ENCODE measurements at places on chromosomes 6 and 20.

- DNase-seq: no peak
These were observed 147.8 kb downstream of the CD83 start for GRCh38 chr6:14265049-14266021.

- DNase-seq: peak; percentile 35
These were observed 114.4 kb upstream of the PRND start for GRCh38 chr20:4607287-4607713.

DNA sequence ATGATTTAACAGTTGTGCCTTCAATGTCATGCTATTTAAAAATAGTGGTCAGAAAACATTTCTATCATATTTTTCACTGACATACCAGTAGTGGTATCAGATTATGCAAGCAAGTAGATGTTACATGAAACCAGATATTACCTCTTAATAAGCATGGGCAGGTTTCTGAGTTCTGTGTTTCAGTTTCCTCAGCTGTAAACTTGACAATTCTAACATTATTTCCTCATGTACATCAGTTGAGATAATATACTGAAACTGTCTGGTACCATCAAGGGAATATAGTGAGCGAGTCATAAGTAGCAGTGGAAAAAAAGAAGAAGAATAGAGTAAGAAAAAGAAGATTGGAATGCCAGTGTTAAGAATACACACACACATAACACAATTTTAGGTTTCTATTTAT, 477.9 kb upstream of the MANEA start:
- no peak for DNase-seq

DNA sequence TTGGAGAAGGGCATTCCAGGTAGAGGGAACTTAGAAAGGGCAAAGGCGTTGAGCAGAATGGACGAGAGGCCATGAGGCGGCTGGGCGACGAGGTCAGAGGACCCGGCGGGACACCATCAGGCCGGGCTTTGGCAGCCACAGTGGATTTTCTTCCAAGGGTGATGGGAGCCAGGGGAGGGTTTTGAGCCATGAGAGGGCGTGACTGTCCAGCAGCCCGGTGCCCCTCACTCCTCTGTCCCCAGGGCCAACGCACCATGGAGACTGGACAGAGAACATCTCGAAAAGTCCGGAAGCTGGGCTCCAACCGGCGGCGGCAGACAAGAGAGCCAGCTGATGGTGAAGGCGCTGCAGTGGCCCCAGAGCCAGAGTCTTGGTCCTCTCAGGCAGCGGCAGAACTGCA, 6.4 kb downstream of the RAB44 start:
- DNase-seq: no peak

- no peak for DNase-seq
These were observed 8.9 kb upstream of the AHCY start for GRCh38 chr20:34312024-34312460.

DNA sequence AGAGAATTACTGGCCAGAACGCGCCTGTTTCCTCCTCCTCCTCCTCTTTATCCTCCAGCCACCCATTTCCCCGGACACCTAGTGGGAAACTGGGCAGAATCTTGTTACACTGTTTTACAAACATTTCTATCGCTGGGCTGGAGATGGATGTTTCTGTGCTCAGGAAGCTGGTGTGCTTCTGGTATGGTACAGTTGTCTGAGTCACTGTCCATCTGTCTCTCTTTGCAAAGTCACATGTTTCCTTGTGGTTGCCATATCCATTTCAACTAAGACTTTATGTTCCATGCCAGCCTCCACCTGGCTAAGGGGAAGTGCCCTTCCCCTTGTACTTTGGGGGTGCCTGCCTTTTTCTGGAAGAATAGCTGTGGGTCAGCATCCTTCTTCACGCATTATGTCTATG, 52.9 kb upstream of the SLC22A16 start:
- DNase-seq: no peak

DNA sequence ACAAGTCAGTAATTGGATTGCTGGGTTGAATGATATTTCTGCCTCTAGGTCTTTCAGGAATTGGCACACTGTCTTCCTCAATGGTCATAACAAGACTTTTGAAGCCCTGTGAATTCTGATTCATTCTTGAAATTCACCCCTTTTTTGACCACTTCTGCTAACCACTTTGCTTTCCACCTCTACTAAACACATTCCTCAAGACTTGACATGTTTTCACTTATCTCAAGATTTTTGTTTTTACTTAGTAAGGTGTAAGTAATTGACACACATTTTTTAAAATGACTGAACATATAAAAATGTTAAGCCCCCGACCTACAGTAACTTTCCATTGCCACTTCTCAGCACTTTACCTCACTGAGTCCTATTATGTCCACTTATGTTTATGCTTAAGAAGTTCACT, 239.1 kb downstream of the GRM1 start:
- no peak for DNase-seq

DNA sequence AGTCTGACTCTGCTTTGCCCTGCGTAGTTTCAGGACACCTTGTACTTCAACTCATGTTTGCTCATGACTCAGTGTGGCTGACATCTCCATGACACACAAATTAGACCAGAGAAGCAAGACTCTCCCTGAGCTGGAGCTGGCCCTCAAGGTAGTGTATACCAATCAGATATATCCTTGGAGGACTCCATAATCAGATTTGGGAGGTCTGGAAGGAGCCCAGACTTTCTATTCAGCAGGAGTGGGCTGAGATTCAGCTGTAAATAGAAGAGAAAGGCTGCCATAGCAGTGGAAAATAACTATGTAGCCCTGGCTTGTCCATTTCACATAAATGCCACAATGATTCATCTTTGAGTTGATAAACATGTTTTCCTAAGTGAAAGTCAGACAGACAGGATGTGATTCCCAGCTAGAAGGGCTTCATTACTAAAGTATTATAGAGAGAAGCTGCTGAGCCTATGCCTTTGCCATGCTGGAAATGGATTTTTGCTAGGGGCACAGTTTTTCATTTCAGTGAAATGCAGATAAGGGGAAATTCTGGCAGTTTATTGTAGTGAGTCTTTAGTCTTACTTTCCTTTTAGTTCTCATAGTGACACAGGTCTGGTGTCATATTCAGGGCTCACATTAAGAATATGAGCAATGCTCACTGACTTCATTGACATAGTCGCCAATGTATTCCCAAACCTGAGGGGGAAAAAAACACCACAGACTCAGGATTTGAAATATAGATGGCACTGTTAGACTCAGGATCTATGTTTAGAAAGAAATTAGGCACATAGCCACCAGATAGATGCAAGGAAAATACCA, 95.3 kb downstream of the CLVS2 start:
- no peak for DNase-seq

DNA sequence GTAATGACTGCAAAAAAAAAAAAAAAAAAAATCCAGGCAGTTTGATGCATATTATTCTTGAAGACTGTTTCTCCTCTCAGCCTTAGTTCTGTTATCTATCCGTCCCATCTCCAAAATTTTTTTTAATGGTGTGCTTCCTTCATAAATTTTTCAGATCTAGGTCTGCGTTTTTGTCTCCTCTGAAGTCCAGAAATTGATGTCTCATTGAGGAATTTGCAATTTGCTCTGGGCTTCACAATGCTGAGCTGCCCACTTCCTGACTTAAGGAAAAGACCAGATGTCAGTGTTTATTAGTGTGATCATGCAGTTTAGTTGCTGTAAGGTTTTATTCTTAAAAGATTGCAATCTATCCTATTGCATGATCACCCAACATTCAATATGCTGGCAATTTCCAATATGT, 297.6 kb downstream of the ZNF217 start:
- DNase-seq: no peak

- no peak for DNase-seq
These were observed 129.5 kb upstream of the SUPT3H start for GRCh38 chr6:45507186-45507585.

DNA sequence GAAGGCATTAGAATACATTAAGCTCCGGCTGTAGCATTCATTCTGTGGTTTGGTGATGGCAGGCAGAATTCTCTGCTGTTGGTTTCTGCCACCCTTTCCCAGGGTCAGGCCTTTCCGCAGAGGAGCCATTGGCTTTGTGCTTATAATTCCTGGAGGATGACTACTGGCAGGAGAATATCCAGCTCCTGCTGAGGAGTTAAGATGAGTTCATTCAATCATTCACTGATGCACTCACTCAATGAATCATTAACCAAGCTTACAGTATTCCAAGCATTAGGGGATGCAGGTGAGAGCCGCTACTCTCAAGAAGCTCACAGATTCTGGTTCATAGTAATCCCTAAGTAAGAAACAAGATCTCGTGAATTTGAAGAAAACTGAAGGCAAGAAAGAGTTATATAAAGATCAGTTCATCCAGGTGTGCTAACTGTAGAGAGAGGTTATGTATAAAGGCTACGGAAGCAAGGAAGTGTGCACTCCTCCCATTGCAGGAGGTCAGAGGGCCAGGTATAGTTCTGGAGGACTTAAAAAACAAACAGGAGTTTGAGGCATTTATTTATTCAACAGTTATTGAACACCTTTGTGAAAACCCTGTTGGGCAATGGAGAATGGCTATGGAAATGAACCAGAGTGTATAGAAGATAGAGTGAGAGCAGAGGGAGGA, 75.5 kb downstream of the HMGN3 start:
- DNase-seq: no peak

- no peak for DNase-seq
These were observed 98.5 kb downstream of the ARMC2 start for GRCh38 chr6:108946695-108947094.

GRCh38 chr20:8461186-8461585, 329.1 kb downstream of the PLCB1 start:
- DNase-seq: no peak

DNA sequence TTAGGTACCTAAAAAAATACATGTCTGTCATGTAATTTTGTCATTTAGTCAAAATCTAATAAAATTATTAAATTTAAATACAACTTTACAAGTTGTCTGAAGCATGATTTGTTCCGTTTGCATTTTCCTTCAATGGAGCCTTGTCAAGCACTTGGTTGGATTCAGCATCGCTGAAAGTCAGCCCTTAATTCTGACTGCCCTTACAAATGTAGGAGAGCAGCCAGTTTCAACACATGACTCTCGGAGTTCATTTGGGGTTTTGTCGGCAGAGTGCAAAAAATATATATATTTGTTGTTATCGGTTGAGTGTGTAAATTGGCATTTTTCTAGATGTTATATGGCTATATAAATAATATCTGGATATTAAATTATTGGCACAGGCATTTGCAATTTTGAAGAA, 180.6 kb downstream of the RPS12 start:
- DNase-seq: no peak

DNA sequence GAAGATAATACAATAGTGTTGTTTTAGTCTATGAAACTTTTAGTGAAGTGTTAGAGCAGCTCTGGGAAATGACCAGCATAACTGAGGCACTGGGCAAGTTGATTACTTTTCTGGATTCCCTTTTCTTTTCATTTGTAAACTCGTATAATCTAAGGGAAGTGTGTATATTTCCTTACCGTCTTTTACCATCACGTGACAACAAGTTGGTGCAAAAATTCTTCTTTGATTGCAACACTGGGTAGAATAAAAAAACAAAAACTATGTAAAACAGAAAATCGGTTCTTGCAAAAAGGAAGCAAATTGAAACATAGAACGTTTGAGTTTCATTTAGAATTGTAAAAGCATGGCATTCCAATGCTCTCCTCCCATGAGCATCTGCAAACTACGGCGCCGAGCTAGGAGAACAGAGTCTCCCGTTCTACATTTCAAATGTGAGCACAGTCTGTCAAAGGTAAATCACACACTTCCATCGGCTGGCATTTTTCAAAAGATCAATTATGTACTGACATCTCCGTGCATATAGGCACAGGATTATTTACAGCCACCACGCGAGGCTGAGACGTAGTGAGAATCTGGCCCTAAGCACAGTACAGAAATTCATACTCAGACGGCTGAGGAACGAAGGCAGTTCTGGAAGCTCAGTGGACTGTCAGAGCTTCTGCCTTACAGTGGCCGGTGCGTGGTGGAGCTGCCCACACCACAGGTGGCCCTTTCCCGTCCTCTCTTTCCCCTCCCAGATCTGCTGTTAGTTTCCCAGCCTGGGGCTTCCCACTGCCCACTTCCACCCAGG, 314.0 kb downstream of the BMP7 start:
- DNase-seq: no peak

GRCh38 chr6:34696739-34697543, at the start of gene ILRUN:
Gene ILRUN (minus strand): TSS chr6:34696767. CDS start chr6:34696603, 164 bp downstream.
- peak; percentile 97 for DNase-seq

GRCh38 chr6:36566418-36566905, 19.2 kb upstream of the STK38 start:
- no peak for DNase-seq

- DNase-seq: no peak
These were observed 14.5 kb downstream of the TGM2 start for GRCh38 chr20:38150335-38151170.

DNA sequence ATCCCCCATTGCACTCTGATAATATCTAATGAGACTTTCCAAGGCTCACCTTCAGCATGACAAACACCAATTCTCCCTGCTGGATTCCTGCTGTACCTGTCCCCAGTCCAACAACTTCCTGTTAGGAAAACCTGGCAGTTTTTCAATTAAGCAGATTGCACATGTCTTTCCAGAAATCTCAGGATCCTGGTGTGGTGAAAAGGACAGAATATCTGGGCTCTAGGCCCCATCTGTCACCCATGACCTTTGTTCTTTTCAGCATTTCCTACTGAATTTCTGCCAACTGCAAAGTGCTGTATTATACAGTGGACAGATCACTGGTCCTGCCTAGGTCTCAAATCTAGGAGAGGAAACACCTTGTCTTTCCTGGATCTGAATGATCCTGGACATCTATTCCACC, 27.7 kb upstream of the DTNBP1 start:
- DNase-seq: no peak

GRCh38 chr6:125077453-125077852, 76.1 kb upstream of the TPD52L1 start:
- no peak for DNase-seq

GRCh38 chr6:30914854-30915590, 984 bp downstream of the VARS2 start:
- DNase-seq: no peak

- no peak for DNase-seq
These were observed 5.0 kb downstream of the KIF3B start for GRCh38 chr20:32282461-32282860.

- DNase-seq: no peak
These were observed 7.9 kb downstream of the WFDC3 start for GRCh38 chr20:45783656-45784294.

DNA sequence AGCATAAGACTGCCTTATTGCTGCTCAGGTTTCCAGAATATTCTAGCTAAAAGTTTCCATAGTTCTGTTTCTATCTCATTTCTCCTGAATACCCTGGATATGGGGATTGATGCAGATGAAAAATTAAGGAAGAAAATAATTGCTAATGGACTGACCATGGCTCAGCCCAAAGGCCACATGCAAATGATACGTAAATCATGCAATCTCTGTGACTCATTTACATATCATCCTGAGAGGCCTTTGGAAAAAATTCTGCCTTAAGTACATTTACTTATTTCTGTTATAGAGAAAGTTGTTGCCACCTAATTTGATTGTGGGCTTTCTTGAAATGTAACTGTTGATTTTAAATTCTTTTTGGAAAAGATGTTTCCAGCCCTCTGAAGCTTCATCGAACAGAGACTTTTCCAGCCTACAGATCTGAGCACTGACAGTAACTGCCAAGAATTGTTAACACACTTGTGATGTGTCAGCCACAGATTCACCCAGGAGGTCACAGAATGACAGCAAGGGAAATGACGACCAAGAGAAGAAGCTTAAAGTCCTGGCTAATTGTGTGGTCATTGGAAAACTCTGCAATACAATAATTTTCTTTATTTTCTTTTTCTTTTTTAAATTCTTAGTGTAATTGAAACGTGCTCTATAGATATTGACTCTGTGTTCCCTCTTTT, 174.8 kb downstream of the DOK5 start:
- DNase-seq: no peak

GRCh38 chr6:24194978-24195700, 69.1 kb downstream of the NRSN1 start:
- no peak for DNase-seq
